ENCODE measurements at places on chromosomes 13 and 19.

- no peak for DNase-seq
Measured at GRCh38 chr13:101291646-101292515, 124.4 kb downstream of the NALCN start.

GRCh38 chr13:79171141-79172061, 234.7 kb downstream of the RBM26 start:
- no peak for DNase-seq

DNA sequence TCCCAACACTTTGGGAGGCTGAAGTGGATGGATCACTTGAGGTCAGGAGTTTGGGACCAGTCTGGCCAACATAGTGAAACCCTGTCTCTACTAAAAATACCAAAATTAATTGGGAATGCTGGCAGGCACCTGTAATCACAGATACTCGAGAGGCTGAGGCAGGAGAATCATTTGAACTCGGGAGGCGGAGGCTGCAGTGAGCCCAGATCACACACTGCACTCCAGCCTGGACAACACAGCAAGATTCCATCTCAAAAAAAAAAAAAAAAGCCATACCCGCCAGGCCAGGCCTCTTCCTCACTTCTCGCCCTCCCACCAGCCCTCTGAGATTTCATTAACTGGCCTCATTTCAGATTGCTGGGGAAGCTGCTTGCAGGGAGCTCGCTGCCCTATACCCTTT, 7.7 kb upstream of the RELB start:
- DNase-seq: no peak

GRCh38 chr13:24648983-24649687, 31.1 kb upstream of the ATP12A start:
- no peak for DNase-seq

DNA sequence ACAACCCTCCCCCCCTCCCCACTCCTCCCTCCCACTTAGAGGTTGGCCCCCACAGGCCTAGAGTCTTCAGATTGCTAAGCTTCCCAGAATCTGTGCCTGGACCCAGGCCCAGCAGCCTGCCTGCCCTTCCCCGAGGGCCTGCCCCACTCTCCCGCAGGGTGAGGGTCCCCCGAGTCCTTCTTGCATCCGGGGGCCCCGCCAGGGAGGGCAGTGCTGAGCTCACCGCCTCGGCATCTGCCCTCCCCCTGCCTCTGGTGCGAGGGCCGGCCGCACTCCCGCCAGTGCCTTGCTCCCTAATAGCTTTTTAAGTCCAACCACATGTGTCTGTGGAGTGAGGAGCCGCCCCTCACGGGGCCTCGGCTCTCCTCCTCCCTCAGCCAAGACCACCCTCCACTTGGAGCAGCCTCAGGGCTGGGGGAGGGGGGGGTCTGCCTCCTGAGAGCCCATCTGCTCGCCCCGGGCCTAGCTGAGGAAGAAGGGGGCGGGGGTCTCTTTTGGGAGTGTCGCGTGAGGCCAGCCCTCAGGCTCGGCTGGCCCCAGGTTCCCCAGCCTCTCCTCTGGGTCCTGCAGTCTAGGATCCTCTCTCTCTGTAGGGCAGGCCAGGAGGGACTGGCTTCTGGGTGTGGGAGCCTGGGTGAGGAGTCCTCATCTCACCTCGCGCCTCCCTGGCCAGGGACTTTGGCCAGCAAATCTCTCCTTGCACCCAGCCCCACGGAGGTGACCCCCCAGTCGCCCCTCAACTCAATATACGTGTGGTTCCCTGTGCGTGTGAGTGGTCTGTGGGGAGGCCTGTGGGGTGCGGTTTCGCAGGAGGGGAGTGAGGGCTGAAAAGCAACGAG, 47.2 kb downstream of the LYL1 start:
- DNase-seq: no peak

DNA sequence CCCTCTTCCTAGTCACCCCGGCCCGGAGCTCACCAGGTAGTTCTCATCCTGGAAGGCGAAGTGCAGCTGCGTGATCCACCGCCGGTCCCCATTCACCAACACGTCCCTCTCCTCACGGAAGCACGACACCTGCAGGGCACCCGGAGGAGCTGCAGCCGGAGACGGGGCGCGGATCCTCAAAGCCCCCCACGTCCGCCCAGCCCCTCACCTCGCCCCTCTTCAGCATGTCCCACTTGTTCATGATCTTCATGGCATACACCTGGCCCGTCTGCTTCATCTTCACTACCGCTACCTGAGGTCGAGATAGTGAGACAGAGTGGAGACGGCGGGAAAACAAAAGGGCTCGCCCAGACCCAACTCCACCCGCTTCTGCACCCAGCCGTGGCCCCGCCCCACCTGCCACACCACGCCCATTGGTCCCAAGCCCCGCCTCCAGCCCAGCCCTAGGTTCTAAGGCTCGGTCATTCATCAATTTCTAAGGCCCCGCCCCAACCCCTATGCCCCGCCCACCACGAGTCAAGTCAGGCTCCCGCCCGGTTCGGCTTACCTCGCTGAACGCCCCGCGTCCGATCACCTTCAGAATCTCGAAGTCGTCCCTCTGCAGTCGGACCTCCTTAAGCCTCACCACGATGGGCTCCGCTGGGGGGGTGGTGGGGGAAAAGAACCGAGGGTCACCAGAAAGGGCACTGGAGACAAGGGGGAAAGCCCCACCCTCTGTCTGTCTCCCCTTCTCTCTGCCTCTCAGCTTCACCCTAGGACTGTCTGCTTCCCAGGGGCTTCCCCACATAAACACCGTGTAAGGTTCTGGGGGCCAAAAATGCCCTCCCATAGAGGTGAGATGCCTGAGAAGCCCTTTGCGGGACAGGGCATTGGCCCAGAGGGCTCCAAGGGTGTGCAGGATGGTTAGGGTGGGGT, 2.8 kb downstream of the DMPK start:
- DNase-seq: peak; percentile 80

DNA sequence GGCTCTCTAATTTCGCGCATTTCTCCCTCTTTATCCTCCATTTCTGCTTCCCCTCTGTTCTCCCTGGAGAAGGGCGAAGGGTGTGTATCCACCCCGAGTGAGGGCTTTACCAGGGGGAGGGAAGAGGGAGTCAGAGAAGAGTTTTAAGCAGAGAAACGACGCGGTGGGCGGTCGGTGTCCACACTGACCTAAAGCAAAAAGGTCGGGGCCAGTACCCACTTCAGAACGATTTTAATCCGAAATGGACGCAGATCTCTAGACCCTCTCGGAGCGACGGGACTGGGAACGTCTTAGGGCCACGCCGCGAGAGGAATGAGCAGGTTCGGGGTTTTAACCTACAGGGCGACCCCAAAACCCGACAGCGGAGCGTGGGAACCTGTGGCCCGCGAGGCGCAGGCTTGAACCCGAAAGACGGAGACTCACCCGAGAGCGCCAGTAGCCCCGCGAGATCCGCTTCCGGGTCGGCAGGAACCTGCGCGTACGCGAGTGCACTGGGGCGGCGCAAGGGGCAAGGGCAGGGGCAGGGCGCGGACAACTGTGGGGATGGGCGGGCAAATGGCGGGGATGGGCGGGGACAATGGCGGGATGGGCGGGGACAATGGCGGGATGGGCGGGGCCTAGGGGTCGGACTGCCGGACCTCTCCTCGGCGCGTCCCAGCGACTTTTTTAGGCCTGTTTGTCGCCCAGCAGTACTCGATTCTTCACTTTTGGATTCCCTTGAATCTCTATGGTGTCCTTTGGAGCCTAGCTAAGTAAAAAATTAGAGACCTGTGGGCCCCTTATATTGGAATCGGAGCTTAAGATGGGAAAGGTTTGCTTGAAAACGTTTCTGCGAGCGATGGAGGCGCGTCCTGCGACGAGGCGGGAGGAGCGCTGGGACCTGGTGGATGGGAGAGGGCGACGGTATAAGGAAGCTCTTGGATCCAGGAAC, at the start of gene ZNF677:
TSS of gene ZNF677 (minus strand) at position 463 of the 931 bp plus-strand sequence. CDS start 3,323 bp downstream, outside the sequence.
- DNase-seq: peak; percentile 81

- DNase-seq: no peak
Measured at GRCh38 chr19:32397671-32398101, 7.9 kb upstream of the DPY19L3 start.

DNA sequence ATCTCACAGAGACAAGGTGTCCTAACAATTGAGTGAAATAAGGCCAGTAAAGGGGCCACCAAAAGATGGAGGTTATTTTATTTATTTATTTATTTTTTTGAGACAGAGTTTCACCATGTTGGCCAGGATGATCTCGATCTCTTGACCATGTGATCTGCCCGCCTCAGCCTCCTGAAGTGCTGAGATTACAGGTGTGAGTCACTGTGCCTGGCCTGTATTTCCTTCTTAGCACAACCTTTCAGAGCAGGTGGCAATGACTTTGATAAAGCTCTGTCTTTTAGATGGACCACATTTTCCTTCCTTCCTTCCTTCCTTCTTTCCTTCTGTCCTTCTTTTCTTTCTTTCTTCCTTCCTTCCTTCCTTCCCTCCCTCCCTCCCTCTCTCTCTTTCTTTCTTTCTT, 11.0 kb upstream of the DOCK6 start:
- no peak for DNase-seq

- no peak for DNase-seq
Measured at GRCh38 chr13:105083992-105084391, 1451.5 kb downstream of the EFNB2 start.

- DNase-seq: no peak
Measured at GRCh38 chr13:27631156-27631555, 9.5 kb downstream of the POLR1D start.

DNA sequence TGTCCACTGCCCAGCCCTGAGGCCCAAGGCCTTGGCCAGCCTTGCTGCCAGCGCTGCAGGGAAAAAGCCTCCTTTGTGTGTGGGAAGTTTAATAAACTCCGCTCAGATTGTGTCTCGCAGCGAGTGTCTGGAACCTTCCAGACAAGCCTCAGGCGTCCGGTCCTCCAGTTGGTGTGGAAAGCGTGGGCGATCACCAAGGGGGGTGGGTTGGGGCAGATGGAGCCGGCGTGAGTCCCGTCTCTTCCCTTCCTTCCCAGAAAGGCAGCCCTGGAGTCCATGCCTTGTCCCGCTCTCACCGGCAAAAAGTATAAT, 4.6 kb downstream of the STK11 start:
- DNase-seq: no peak

- no peak for DNase-seq
Measured at GRCh38 chr13:78909276-78909675, 250.3 kb upstream of the OBI1 start.

- DNase-seq: no peak
Measured at GRCh38 chr19:1618157-1619093, 13.2 kb upstream of the UQCR11 start.

- DNase-seq: peak; percentile 65
Measured at GRCh38 chr19:39502640-39503417, 4.1 kb downstream of the DLL3 start.

- DNase-seq: no peak
Measured at GRCh38 chr13:91168386-91168711, 179.1 kb upstream of the MIR17HG start.

- no peak for DNase-seq
Measured at GRCh38 chr19:30423481-30423880, 51.3 kb downstream of the ZNF536 start.
